Gastrocnemius medialis (tissue), 4 donors: ENCODE measurements at places on chromosomes 6 and 20. TPM values are rescaled to one million over a fixed set of nuclear protein-coding genes. Genes with fewer than 3 reads are reported as not detected.

- no peaks in the 10 kb centered on the region for H3K36me3 ChIP-seq
- H3K27ac ChIP-seq = no peak overlapping the region
- H3K4me1 ChIP-seq = peaks cover 36% of the 10 kb centered on the region
Observed at GRCh38 chr6:158634695-158635426, 9.7 kb downstream of the DYNLT1 start.

DNA sequence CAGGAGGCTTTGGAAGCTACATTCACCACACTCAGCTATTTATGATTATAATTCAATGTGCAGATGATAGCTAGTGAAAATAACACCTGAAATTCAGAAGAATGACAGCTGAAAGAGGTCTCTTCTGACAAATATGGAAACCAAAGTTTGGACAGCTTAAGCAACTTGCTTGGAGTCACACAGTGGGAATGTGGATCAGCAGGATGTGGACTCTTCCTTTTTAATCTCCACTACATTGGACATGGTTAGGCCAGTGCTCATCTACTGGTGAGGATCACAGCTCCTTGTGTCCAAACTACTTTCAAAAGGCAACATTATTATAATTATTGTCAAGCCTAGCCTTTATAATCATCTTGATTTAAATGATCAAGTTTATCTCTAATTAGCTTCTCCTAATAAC is 10.4 kb downstream of the TRAPPC3L start:
- H3K4me3 ChIP-seq = no peak overlapping the region
- peaks cover 10% of the 10 kb centered on the region for H3K4me1 ChIP-seq
- no peak for DNase-seq
- no peak overlapping the region for H3K27ac ChIP-seq
- H3K27me3 ChIP-seq = no peaks in the 10 kb centered on the region
- no peaks in the 10 kb centered on the region for H3K36me3 ChIP-seq

- no peaks in the 10 kb centered on the region for H3K4me1 ChIP-seq
- H3K27ac ChIP-seq = no peak overlapping the region
- no peak overlapping the region for H3K4me3 ChIP-seq
- H3K27me3 ChIP-seq = no peaks in the 10 kb centered on the region
- DNase-seq = no peak
- H3K36me3 ChIP-seq = no peaks in the 10 kb centered on the region
Observed at GRCh38 chr20:44054118-44054517, 132.9 kb downstream of the JPH2 start.

DNA sequence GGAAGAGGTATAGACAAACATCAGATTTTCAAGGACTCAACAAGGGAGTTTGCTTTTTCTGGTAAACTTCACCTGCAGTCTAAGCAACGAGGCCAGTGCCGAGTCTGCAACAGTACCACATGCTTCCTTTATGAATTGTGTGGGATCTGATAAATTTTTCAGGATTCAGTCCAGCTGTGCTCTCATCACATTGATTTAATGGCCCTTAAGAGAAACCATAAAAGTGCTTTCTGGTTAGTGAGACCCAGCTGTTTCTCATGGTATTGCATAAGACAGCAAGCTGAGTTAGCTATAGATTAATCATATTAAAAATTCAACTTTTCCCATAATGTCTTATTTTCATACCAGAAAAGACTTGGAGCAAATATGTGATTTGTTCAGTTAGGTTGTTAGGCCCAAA is 291.4 kb downstream of the CENPW start:
- no peaks in the 10 kb centered on the region for H3K36me3 ChIP-seq
- no peaks in the 10 kb centered on the region for H3K27me3 ChIP-seq
- H3K4me3 ChIP-seq = no peak overlapping the region
- no peaks in the 10 kb centered on the region for H3K4me1 ChIP-seq
- DNase-seq = no peak

DNA sequence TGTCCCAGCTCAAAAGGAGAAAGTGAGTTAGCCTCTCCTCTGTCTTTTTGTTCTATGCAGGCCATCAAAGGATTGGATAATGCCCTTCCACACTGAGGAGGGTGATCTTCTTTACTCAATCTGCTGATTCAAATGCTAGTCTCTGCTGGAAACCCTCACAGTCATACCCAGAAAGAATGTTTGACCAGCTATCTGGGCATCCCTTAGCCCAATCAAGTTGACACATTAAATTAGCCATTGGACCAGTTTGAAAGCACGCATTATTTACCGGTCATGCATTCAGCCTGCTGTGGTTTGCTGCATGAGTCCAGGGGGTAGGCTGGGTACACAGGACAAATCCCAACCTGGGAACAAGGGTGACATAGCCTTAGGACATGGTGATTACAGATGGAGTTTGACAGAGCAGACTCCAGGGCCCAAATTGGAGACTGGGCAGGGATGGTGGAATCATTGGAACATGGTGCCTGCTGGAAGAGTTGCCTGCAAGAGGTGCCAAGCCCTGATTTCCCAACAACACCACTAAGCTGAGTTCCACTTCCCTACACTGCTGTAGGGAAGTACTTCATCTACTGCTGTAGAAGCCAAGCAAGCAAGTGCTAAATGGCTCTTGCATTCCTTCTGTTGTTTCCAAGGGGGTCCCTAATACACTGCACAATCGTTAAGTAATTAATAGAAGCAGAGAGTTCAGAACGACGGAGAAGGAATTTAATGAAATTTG is 87.7 kb downstream of the RNF182 start:
- no peaks in the 10 kb centered on the region for H3K4me1 ChIP-seq
- no peaks in the 10 kb centered on the region for H3K36me3 ChIP-seq
- no peak overlapping the region for H3K27ac ChIP-seq
- H3K4me3 ChIP-seq = no peak overlapping the region
- H3K27me3 ChIP-seq = no peaks in the 10 kb centered on the region

GRCh38 chr6:28863604-28864325 is 60.0 kb downstream of the TRIM27 start:
- no peaks in the 10 kb centered on the region for H3K36me3 ChIP-seq
- H3K4me3 ChIP-seq = peak overlapping the region; percentile 61
- no peaks in the 10 kb centered on the region for H3K4me1 ChIP-seq

Gene RAET1L
- not detected for total RNA-seq

Gene COL19A1
- total RNA-seq = 0.16 TPM

- H3K4me3 ChIP-seq = no peak overlapping the region
- H3K27ac ChIP-seq = no peak overlapping the region
- no peak for DNase-seq
- no peaks in the 10 kb centered on the region for H3K36me3 ChIP-seq
- H3K27me3 ChIP-seq = no peaks in the 10 kb centered on the region
- no peaks in the 10 kb centered on the region for H3K4me1 ChIP-seq
Observed at GRCh38 chr6:19299129-19299528, 538.0 kb upstream of the ID4 start.

Gene TSBP1
- not detected for total RNA-seq

DNA sequence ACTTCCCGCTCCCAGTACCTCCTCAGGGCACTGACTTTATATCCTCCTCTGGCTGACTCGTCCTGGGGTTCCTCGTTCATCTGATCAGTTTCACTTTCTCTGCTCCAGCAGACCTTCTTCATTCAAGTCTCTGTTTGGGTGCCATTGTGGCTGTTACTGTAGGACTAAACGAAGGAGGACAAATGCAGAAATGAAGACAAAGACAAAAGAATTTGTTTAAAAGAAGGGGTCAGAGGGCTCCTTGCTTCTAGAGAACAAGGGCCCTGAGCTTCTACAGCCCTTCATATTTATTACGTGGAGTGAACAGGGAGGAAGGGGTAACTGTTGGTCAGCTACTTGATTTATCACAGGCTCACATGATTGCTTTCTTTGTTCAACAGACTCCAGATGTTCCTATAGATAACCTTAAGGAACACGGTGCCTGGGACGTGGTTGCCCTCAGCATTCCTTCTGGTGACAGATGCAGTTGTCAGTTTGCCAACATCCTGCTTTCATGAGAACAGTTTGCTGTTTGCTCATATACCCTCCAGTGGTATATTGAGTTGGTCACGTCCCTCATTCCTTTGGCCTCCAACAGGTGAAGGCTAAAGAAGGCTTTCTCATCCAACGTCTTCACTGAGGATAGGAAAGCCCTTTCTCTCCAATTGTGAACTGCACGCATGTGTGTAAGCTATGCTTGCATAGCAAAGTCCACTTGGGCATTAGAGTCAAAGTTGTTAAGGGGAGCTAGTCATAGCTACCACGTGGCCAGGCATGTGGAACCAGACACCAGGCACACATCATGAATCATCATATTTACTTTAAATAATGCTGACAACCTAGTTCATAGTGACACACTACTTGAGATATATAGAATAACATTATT is 69.1 kb upstream of the BTN3A2 start:
- peak overlapping the region; percentile 20 for H3K4me3 ChIP-seq
- peak overlapping the region; percentile 90 for H3K27ac ChIP-seq
- H3K36me3 ChIP-seq = no peaks in the 10 kb centered on the region
- DNase-seq = peak; percentile 65
- no peaks in the 10 kb centered on the region for H3K27me3 ChIP-seq

- H3K27me3 ChIP-seq = no peaks in the 10 kb centered on the region
- no peaks in the 10 kb centered on the region for H3K36me3 ChIP-seq
- no peak overlapping the region for H3K4me3 ChIP-seq
- peaks cover 8% of the 10 kb centered on the region for H3K4me1 ChIP-seq
Observed at GRCh38 chr20:8855315-8855714, 213.6 kb upstream of the PLCB4 start.

GRCh38 chr6:73803562-73804241 is 107.7 kb downstream of the CD109 start:
- no peaks in the 10 kb centered on the region for H3K27me3 ChIP-seq
- no peaks in the 10 kb centered on the region for H3K4me1 ChIP-seq
- no peak overlapping the region for H3K27ac ChIP-seq

DNA sequence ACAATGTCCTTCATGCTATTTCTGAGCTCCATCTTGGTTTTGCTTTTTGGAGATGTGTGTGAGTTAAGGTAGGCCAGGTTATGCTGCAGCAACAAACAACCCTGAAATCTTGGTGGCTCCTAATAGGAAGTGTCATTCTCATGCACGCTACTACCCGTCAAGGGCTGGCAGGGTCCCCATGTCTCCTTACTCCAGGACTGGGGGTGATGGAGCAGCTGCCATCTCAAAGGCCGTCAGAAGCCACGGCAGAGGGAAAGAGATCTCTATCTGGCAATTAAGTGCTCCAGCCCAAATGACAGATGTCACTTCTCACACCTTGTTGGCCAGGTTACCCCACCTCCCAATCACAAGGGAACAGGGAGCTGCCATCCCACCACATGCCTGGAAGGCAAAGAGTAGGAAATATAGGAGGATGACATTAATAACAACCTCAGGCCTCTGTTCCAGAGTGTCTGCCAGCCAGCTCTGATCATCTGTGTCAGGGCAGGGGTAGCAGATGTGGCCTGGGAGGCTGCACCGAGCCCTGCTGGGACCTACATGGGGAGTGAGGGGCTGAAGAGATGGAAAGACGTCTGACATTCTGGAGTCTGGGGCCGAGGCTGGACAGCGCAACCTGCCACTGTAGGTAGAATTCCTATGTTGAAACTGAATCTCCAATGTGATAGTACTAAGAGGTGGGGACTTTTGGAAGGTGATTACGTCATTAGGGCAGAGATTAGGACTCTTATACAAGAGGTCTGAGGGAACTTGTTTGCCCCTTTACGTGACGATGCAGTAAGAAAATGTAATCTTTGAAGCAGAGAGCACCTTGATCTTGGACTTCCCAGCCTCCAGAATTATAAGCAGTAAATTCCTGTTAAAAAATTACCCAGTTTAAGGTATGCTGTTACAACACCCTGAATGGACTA is 4.8 kb upstream of the SDCBP2 start:
- no peaks in the 10 kb centered on the region for H3K36me3 ChIP-seq
- no peaks in the 10 kb centered on the region for H3K27me3 ChIP-seq
- peak overlapping the region; percentile 99 for H3K27ac ChIP-seq

Gene LINC00237
- not detected for total RNA-seq
